ENCODE measurements at places on chromosomes 16 and 17. TPM values are rescaled to one million over a fixed set of nuclear protein-coding genes. Genes with fewer than 3 reads are reported as not detected.

Gene OR3A3
- not detected for polyA plus RNA-seq

Gene TP53TG3B
- polyA plus RNA-seq, result not detected

Gene MYO15A
- polyA plus RNA-seq, result 1.1 TPM

Gene SULT1A3
- polyA plus RNA-seq, result 19.5 TPM

GRCh38 chr17:83176623-83177583 is 97.5 kb downstream of the METRNL start:
- DNase-seq, result no peak

Gene HYDIN
- 3.1 TPM for polyA plus RNA-seq

Gene MYO1C
- 13.9 TPM for polyA plus RNA-seq

DNA sequence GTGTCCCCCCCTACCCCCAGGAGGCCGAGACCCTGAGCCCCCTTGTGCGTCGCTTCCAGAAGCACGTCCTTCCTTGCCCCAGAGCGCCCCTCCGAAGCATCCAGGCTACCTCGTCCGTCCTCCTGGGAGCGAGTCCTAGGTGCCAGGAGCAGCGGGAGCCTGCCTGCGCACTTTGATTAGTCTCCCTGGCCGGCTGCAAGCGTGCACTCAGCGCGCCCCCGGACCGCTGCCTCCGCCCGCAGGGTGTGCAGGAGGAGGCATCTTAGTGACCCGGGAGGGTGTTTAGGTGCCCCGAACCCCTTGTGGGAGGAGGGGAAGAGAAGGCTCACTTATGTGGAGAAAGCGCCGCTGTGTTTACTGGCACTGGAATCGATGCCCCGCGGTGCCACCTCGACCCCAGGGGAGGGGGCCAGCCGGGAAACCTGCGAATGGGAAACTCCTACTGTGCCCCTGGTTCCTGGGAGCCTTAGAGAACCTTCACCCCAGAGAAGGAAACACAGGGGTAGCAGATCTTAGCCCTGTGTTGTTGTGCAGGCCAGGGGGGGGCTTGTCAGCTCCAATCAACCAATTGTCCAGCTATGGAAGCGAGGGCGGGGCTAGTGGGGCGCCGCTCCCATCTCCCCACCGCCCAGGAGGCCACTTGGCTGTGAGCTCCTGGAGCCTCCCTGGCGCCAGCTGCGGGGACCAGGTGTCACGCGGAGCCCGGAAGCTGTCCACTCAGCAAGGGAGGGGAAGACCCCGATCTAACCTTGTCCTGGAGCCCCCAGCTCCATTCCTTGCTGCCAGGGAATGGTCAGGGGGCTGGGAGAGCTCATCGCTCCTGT is 922.8 kb upstream of the EEF2KMT start:
- peak; percentile 12 for DNase-seq

GRCh38 chr16:89099905-89100304 is 6.3 kb downstream of the ACSF3 start:
- DNase-seq, result no peak

GRCh38 chr17:41539979-41540701 is 12.0 kb upstream of the KRT19 start:
- DNase-seq, result no peak

DNA sequence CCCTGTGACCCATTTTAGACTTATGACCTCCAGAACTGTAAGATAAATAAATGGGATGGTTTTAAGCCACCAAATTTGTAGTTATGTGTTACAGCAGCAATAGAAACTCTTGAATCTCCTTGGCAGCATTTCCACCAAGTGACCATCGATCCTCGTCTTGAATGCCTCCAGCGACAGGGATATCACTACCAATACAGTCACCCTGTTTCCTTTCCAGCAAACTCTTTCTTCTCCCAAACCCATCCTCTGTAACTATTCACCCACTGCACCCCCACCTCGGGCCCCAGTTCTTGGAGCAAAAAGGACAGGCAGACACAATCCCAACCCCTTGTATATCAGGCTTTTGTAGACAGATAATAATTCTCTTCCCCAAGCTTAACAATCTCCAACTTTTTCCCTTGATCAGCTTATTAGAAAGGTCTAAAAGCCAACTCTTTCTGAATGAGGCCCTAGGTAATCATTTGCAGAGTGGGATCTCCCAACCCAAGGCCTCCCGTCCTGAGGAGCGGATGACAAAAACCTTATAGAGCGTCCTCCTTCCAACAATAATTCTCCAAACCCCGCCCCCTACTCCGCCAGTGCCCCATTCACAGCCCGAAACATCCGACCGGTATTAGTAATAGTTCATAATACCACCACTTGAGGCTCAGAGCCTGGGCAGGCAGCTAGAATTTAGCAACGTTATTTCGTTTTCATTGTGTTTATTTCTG is 14.7 kb upstream of the PLLP start:
- DNase-seq, result peak; percentile 79

Gene BRIP1
- 8.0 TPM for polyA plus RNA-seq

Gene CFAP119
- 5.2 TPM for polyA plus RNA-seq

DNA sequence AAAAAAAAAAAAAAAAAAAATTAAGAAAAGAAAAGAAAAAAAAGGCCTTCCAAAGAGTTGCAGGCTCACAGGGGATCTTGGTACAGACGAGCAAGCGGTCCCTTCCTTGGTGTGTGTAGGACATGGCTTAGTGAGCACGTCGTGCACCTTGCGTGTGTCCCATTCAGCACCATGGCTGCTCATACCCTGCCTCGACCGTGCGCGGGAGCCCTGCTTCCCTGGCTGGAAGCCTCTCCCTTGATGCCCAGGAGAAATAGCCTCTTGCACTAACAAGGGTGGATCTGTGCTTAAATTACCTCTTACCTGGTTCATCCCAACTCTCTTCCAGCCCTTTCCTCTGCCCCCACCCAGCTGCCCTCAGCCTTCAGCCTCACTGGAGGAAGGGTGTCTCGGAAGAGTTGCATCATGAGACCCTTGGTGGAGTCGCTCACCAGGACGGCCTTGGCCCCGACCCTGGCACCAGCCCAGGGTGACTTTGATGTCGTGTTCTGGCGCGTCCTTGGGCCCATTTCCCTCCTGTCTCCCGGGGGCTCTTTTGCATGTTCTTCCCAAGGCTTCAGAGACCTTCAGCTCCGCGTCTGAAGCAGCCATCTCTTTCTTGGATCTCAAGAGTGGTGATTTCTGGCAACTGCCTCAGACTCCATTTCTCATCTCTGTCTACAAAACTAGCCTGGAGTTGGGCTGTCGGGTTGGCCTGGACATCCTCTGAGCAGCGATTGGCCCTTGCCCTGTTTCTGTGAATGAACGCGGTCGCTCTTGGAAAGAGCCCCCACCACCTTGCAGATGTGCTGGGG is 127.2 kb downstream of the CMIP start:
- no peak for DNase-seq
